ENCODE measurements at places on chromosomes 1 and 21.

GRCh38 chr1:192941722-192942411, 117.3 kb downstream of the UCHL5 start:
- no peak for DNase-seq

GRCh38 chr1:102687383-102687782, 420.9 kb downstream of the COL11A1 start:
- DNase-seq = no peak

- DNase-seq = no peak
These were observed 7.2 kb downstream of the CBR1 start for GRCh38 chr21:36076878-36077655.

DNA sequence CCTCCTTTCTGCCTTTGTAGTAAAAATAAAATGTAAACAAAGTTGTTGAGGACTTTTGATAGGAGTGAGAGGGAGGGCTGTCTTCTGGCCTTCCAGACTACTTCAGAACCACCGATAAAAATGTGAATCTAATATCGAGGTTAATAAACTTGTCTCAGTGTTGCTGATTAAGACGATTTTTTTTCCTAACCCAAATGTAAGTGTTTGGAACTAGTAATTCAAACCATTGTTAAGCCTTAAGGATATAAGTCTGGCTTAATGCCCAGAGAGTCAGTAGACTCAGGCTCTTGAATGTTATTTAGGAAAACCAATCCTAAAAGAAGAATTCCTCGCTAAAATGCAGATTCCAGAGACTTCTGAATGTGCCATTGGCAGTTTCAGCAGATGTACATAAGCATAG, 356.9 kb downstream of the SIPA1L2 start:
- no peak for DNase-seq

DNA sequence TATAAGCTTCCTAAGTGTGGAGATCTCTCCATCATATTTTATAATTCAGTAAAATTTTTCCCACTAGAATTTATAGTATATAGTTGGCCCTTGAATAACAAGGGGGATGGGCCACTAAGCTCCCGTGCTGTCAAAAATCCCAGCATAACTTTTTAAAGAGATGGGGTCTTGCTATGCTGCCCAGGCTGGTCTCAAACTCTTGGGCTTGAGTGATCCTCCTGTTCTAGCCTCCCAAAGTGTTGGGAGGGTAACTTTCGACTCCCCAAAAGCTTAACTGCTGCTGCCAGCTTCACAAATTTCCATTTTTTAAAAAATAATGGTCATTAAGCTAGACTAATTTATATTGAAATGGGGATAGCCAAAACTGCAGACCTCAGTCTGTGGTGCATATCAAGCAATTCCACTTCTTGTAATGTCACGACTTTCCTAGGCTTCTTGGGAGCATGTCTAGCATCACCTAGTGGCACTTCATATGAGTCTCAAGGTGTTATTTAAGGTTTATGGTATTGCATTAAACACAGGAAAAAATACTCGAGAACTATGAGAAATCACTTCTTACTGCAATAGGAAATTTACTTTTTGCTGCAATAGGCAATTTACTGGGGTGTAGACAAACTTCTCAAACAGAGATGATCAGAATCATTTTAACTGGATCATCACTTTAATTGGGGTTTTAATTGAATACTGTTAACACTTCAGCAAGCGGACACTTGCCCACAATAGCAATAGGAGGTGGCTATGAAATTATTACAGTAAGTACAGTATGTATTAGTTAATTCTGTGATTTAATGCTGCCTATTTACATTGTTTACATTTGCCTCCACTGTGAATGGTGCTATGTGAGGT, 19.3 kb upstream of the ACTA1 start:
- DNase-seq = no peak

- no peak for DNase-seq
These were observed 46.9 kb upstream of the ADAMTS1 start for GRCh38 chr21:26892151-26892550.

DNA sequence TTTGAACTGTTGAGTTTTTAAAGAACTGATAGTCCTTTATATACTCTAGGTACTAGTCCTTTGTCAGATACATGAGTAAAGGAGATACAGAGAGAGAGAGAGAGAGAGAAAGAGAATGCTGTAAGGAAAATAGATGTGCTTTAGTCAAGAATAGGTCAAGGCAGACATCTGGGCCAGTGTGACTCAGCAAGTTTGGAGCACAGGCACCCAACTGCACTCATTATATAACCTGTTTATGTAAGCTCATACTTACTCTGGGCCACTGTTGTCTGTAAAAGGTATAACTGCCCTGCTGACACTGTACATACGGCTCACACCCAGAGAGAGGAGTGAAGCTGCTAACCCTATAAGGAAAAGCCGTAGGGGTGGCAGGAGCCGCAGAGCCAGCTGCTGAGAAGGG, 32.2 kb upstream of the AKT3 start:
- no peak for DNase-seq

- no peak for DNase-seq
These were observed 27.5 kb downstream of the HUNK start for GRCh38 chr21:31900121-31900895.
